Posterior cingulate gyrus (tissue), 11 donors: ENCODE measurements at places on chromosomes 6 and 20.

- no peak for DNase-seq
Measured at GRCh38 chr6:45185403-45186251, 142.5 kb upstream of the RUNX2 start.

- DNase-seq = no peak
Measured at GRCh38 chr20:25237610-25238318, 10.1 kb upstream of the PYGB start.

DNA sequence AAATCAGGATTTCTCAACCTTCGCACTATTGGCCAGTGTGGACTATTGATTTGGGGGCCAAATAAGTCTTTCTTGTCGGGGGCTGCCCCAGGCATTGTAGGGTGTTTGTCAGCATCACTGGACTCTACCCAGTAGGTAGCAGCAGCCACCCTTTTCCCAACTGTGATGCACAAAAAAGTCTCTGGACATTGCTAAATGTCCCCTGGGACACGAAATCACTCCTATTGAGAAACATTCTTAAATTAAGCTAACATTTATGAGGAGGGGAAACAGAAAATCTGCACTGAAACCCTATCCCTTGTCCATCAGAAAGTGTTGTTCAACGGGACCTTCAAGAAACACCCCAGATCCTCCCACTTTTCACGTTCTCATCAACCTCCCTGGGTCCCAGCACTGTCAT, 54.2 kb downstream of the NFATC2 start:
- DNase-seq = no peak

- no peak for DNase-seq
Measured at GRCh38 chr20:49043000-49043399, 3.1 kb upstream of the CSE1L start.

DNA sequence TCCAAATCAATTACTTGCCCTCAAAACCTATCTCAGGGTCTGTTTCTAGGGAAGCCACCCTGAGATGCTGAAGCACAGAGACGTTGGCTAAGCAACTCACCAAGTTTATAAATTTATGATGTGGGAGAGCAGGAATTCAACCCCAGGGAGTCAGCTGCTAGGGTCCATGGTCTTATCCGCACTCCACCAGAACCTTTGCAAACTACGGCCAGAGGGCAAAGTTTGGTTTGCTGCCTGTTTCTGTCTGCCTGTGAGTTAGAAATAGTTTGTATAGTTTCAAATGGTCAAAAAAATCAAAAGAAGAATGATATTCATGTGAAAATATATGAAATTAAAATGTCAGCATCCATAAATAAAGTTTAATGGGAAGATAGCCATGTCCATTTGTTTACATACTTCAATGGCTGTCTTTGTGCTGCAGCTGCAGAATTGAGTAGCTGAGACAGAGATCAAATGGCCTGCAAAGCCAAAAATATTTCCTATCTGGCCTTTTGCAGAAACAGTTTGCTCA, 83.7 kb upstream of the ZFP64 start:
- no peak for DNase-seq

DNA sequence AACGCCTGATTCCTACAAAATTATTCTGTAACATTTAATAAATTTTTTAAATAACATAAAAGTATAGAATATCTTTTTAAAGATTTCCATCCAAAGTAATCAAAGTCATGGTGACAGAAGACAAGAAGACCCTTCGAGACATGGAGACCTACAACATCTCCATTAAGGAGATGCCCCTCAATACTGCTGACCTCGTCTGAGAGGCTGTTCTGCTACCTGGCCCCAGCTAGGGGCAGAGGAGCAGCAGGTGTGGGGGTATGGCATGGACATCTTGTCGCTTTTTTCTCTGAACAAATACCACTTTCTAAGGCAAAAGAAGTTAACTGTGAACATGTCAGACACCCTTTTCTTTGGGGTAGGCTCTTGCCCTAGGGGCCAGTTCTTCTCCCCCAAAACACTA, 44.1 kb downstream of the BLOC1S5 start:
- DNase-seq = no peak

- no peak for DNase-seq
Measured at GRCh38 chr6:35496036-35496840, 641 bp downstream of the TEAD3 start.

DNA sequence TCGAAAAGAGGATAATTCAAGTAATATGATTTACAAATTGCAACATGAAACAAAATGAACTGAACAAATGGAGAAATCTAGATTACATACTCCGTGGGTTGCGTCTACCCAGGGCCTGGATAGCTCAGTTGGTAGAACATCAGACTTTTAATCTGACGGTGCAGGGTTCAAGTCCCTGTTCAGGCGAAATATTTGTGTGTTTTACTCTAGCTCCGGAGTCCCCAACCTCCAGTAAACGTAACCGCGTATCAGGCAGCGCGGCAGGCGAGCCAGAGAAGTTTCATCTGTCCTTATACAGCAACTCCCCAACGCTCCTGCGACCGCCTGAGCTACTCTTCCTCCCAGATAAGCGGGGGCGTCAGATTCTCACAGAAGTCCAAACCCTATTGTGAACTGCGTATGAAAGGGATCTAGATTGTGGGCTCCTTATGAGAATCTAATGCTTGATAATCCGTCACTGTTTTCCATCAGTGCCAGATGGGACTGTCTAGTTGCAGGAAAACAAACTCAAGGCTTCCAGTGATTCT, 176.1 kb downstream of the TRIM27 start:
- DNase-seq = no peak

GRCh38 chr20:64082820-64083377, 1.3 kb downstream of the LKAAEAR1 start:
- no peak for DNase-seq

DNA sequence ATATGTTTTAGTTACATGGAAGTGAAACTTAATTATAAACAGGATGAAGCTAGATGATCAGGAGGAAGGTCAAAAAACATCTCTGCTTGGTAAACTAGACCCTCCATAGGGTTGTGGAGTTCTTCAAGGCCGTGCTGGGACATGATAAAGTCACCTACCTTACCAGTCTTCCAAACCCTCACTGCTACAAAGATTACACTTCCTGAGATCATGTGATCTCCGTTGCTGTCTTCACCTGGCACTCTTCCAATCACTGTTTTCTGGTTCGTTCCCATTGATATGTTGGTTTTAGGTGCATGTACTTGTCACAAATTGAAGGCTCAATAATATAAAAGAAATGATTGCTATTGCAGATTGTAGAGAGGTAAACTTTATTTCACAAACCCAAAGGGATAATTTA, 161.5 kb upstream of the MAN1A1 start:
- DNase-seq = no peak

DNA sequence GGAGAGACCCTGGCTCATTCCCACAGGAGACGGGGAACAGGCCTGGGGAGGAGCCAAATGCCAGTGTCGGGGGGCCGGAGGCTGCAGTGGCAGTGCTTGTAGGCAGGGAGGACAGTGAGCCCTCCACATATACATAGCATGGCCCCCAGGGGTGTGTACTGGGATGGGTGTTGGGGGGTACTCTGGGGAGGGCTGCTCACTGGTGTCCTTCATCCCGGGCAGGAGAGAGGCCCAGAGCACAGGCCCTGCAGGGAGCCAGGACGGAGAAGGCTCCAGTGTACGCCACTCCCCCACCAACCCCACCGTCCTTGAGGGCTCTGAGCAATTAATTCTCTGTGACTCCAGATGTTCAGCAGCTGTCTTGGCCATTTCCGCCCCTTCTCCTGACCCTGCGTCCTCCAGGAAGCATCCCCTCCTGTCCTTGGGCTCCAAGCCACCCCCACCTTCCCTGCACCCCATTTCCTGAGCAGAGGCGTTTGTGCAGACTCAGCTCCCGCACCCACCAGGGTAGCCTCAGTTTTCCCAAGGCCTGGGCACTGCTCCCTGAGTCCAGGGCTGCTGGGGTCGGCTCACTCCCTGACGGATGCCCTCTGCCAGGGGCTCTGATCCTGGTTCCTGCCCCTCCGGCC, 3.4 kb upstream of the ABHD16B start:
- no peak for DNase-seq

GRCh38 chr6:15132854-15133670, 112.8 kb upstream of the JARID2 start:
- no peak for DNase-seq

DNA sequence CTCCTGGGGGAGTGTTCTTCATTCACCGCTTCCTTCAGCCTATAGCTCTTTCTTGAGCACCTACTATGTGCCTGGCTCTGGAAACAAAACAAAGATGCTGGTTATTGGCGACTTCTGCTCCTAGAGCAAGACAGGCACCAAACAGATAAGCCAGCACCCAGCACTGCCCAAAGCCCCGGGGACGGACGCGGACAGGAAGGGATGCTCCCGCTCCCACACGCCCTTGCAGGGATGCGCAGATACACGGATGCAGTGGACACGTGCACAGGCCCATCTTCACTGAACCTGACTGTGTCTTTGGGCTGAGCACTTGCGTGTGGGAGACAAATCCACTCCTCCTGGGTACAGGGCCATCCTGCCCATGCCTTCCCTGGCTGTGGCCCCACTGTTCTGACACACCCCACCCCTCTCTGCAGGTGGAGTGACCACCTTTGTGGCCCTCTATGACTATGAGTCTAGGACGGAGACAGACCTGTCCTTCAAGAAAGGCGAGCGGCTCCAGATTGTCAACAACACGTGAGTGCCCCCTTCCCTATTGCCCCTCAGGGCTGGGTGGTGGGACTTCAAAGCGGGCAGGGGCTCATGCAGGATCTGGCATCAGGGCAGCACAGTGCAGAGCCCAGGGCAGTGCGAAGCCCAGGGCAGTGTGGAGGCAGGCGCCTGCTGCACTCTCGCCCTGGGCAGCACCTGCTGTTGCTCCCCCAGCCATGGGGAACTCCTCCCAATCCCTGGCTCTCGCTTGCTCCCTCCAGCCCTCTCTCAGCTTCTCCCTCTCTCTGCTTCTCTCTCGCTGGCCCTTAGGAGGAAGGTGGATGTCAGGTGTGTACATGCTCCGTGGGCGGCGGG, 39.9 kb downstream of the SRC start:
- peak; percentile 15 for DNase-seq

- DNase-seq = no peak
Measured at GRCh38 chr6:4543596-4543995, 232.6 kb upstream of the CDYL start.

DNA sequence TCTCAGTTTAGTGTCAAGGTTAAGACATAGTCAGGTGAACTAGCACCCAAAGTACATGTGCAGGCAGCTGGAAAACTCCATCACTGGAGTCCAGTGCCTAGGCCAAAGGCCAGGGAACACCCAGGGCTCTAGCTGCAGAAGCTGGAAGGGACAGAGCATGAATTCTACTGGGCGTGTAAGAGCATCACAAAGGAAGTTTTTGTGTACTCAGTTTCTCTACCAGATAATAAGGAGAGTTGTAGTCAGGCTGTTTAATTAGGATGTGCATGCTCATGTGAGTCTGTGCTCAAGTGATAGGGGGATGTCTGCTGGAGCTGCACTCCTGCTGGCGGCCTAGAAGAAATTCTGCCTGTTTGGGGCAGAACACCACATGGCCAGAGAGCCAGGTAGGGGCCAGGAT, 8.1 kb downstream of the L3MBTL1 start:
- peak; percentile 26 for DNase-seq

DNA sequence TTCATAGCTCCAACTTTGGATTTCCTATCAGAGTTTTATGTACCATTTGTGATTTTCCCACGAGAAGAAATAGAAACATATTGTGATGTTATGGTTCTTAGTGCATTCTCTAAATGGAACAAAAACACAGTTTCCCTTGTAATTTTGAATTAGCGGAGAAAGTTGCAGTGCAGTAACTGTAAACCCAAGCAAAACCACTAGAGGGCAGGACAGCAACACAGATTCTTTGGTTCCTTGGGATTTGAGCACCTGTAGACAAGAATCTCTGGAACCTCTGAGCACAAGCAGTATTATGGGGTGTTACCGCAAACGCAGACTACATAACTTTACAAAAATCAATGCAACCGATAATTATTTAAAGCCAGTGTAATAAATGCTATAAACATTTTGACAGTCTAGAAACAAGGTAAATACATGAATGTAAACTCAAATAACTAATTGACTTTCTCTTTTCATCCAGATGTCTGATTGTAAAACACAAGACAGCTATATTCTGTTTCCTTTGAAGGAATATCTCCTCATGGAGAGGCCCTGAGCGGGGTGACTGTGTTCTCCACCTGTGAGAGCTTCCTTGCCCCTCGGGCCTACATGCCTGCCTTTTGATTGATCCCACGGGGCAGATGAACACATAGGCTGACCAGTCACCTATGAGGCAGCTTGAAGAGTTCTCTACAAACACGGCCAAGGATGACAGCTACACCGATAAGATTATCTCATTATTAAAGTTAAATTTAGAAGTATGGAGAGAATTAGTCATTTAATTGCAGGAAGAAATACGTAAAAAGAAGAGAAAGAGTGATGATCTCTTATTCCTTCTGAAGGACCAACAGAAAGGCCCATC, 67.5 kb upstream of the COL21A1 start:
- DNase-seq = peak; percentile 3

DNA sequence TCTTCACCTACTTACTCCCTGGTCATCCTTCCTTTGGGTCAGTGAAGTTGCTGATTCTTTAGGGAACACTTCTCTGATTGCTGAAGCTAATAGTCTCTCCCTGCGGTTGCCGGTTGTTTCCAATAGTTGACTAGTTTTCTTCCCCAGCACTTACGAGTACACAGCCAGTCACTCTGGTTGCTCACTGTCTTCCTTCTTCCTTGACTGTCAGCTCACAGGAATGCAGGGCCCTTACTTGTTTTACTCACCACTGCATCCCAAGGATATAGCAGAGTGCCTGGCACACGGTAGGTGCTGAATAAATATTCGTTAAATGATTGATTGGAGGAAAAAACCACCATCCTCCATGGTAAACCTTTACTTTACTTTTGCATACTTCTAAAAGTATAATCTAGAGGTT, 345.0 kb downstream of the QKI start:
- no peak for DNase-seq

GRCh38 chr6:170407932-170408331, 101.4 kb downstream of the FAM120B start:
- no peak for DNase-seq
